ENCODE measurements at places on chromosomes 12 and 14.

- no peak for DNase-seq
Measured at GRCh38 chr12:130984183-130985058, 30.7 kb downstream of the ADGRD1 start.

DNA sequence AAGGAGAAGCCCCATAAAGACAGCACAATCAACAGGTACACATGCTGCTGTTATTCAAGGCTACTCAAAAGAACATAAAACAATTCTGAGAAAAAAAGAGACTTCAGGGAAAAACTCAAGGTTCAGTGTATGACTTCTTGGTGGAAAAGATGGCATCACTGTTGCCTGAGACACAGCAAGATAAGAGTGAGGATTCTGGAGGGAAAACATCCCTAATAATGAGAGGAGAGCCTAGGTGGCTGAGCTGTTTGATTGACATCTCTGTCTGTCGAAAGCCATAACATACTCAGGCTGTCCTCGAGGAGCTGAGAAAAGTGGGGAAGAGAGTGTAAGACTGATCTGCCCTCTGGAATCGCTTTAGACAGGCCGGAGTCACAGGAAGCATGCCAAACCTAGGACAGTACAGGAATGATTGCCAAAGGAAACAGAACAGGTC, 193.4 kb upstream of the AMIGO2 start:
- no peak for DNase-seq

DNA sequence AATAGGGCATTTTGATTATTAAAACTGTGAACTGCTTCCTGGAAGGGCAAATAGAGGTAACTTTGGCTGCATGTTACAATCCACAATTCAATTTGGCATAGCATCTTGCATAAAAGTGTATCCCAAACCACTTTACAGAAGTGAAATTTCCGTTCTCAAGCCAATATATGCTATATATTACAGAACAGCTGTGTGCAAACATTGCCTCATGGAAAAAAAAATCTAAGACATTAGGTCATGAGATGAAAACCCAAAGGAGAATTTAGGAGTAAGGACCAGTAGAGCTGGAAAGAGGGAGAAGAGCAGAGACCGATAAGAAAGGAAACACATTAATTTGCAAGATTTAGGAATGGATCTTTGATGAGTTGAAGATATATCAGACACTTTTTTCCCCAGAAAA, 239.2 kb downstream of the PAX9 start:
- DNase-seq, result no peak

- no peak for DNase-seq
Measured at GRCh38 chr12:2559931-2560330, 234.8 kb upstream of the FKBP4 start.

DNA sequence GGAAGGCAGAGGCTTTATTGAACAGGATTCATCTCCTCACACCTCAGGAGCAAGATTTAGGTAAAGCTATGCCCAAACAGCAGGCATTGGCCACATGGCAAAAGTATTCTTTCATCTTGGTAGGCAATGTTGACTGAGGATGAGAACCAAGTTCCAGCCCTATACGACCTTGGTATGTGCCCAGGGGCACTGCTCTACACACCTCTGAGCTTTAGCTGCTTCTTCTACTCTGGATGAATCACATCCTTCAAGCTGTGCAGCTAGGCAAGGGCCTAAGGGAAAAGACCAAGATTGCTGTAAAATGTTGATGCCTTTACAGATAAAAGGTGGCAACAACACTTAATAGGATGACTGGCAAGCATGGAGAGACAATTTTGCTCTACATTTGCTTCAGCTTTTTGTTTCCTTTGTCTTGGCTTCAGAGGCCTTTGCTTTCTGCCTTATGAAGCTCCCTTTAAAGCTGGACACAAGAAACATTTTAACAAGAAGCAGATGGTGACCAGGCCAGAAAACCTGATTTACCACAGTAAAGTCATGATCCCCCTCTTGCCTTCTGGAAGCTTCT, 183.3 kb upstream of the KITLG start:
- no peak for DNase-seq

DNA sequence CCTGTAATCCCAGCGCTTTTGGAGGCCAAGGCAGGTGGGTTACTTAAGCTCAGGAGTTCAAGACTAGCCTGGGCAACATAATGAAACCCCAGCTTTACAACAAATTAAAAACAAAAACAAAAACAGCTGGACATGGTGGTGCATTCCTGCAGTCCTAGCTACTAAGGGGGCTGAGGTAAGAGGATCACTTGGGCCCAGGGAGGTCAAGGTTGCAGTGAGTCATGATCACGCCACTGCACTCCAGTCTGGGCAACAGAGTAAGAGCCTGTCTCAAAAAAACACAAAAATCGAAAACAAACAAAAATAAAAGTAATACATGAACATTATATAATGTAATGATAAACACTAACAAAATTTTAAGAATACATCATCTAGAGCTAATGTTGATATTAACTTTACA, 46.2 kb upstream of the GRIP1 start:
- no peak for DNase-seq
